ENCODE measurements at places on chromosomes 5 and 9. TPM values are rescaled to one million over a fixed set of nuclear protein-coding genes. Genes with fewer than 3 reads are reported as not detected.
A peak's percentile ranks its signal among the peaks of the same experiment; 100 is the strongest.

DNA sequence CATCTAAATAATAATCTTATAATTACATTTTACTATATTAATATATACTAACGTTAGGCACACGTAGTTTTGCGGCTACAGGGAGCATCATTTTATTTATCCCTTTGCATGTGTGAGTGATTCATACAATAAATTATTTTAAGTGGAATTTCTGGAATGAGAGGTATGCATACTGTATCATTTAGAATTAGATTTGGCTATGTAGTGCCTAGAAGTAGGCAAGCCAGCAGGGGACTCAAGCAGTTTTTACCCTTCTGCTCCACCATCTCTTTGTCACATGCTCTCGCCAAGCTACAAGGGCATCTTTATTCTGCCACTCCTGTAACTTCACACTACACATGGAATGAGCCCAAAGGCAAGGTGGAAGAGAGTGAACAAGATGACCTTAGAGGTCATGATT, 60.8 kb downstream of the MEGF10 start:
- peak; percentile 1 for DNase-seq

Gene KIF27
- 7.2 TPM for total RNA-seq

Gene PCDHGA9
- 4.1 TPM for total RNA-seq

DNA sequence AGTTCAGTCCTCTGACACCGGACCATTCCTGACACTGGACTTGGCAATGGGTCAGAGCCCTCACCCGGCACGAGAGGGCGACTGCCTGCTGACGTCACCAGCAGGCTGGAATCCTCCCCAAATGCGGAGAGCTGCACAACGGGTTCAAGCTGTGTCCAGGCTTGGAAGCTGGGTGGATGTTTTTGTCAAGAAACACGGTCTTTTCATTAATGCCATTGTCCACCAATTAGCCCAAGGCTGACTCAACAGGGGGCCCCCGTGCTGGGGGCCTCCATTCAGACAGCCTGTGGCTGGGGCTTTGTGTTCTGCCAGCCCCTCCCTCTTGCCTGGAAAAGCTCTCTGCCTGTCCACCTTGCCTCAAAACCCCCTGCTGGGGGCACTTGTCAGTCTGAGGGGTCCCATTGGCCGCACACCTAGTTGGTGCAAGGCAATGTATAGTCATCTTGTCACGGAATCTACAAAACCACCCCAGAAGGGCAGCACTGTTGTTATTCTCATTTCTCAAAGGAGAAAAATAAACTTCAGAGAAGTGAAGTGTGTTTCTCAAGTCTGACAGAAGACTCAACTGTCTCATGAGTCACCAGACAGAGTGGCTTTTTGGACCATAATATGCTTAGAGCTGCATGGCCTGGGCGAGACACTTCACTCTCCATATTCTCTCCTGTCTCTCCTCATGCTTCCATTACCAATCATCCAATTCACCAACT, 24.6 kb downstream of the NDUFA8 start:
- peak; percentile 42 for DNase-seq

Gene TDRD7
- total RNA-seq, result 12.2 TPM

Gene KIF4B
- total RNA-seq, result not detected

GRCh38 chr9:98271479-98271878, 16.0 kb upstream of the TBC1D2 start:
- no peak for DNase-seq

- DNase-seq, result no peak
Measured at GRCh38 chr9:71885467-71885866, 25.5 kb downstream of the ABHD17B start.

DNA sequence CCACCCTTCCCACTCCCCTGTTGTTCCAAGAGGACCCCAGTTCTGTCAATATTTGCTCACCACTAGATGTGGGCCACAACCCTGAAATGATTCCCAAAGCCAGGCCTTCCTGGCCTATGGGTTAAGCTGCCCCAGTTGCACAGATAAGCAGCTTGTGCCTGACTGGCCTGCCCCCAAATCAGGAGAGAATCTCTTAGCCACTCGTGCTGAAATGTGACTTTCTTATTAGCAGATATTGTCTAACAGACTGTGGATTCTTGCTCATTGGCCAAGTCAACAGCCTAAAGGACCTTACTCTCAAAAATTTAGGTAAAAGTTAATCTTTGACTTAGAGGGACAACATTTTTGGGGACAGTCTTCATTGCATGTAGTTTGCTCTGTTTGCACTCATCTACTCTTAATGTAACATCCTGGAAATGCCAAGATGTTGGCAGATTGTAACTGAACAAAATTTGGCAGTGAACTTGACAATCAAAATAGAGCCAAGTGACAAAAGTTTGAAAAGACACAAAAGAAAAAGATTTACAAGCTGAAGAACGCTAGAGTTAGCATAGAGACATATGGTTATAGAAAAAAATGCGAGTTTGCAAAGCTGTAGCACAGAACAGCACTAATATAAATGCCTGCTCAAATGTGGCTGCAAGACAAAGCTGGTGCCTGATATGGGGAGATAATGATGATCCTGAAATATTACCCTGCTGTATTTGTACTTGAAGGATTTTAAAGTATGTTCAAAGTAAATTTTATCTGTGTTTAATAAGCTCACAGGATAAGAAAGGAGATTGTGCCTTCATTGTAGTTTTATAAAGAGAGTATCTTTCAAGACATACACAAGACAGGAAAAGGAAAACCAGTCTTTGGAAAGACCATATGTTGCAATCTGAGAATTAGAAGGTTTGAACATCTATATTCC, 29.0 kb upstream of the FSD1L start:
- no peak for DNase-seq

DNA sequence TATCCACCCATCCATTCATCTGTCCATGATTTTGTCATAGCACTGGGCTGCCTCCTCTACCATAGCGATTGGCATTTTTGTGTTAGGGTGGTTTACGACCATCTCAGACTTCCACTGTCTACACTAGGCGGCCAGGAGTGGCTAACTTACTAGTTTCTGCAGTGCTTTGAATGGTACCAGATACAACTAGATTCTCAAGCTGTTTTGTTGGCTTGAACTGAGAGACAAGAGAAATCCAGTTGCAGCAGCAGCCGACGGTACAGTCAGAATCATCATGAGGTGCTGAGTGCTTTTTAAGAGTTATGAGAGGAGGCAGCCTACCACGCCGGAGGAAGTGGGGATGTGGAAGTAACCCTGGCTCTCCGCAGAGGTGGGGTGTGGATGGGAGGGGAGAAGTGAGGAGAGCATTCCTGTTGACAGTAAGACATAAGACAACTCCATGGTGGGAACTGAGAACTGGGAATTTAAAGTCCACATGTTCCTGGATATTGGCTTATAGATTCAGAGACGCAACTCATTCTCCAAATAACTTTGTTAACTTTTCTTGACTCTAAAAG, 27.9 kb downstream of the COL5A1 start:
- DNase-seq, result no peak

- no peak for DNase-seq
Measured at GRCh38 chr5:132471944-132472343, 18.6 kb downstream of the IRF1 start.

Gene CDC20B
- not detected for total RNA-seq

- DNase-seq, result no peak
Measured at GRCh38 chr5:114416254-114416653, 54.4 kb downstream of the KCNN2 start.

DNA sequence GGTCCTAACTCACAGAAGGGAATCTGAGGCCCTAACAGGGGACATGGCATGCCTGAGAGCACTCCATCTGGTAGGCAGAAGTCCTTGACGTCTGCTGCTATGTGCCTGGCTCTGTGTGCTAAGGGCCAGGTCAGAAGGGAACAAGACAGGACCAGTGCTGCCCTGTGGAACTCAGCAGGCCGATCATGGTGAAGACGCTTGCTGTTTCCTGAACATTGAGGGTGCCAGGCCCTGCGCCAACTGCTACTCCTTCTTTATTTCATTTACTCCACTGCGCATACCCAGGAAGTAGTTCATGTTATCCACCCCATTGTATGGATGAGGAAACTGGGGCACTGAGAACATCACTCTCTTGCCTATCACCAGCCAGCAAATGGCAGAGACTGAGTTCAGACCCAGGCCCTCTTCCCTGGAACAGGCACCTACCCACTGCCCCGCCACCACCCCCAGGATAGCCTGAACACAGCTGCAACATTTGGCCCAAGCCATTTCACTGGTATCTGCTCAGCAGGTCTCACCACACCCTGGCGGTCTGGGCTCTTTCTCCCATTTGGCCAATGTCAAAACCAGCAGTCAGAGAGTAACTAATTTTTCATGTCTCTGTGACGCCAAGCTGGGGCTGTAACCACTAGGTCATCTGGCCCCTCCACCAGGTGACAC, 24.8 kb upstream of the FOXI1 start:
- DNase-seq, result no peak

- no peak for DNase-seq
Measured at GRCh38 chr9:84304166-84304565, 36.4 kb downstream of the SLC28A3 start.

DNA sequence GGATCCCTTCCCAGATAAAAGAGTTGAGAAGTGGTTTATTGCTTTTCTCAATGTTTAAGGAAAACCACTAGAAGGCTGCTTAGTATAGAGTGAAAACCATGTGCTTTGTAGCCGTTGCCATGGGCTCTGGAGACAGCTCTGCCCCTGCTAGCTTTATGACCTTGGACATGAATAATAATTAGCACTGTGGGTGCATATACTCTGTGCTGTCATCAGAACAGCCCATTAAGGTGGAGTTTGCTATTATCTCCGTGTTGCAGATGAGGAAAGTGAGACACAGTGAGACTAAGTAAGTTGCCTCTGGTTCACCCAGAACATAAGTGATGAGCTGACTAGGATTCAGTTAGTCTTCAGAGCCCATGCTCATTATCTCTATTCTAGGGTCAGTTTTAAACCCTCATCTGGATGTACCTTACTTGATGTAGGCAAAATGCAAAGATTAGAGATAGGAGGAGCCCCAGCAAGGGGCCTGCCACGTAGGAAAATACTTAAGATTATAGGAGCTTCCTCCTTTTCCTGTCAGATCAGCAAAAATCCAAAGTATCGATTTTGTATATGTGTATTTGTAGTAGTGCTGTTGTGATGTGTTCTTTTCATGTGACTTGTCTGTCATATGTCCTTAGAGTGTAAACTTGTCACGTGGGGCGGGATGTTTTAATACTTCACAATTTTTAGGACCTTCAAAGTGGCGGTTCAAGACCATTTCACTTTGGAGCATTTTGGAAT, 102.5 kb downstream of the TLE4 start:
- no peak for DNase-seq
